ENCODE measurements at places on chromosomes 1 and 21. TPM values are rescaled to one million over a fixed set of nuclear protein-coding genes. Genes with fewer than 3 reads are reported as not detected.

The TMEM54 gene
- total RNA-seq = 4.4 TPM

The BEND5 gene
- 17.5 TPM for total RNA-seq

The SLC45A1 gene
- total RNA-seq = 10.8 TPM

The ATAD3B gene
- 9.9 TPM for total RNA-seq

The KRTAP10-3 gene
- not detected for total RNA-seq

The OPTC gene
- not detected for total RNA-seq

The SPRR5 gene
- not detected for total RNA-seq

The CA14 gene
- total RNA-seq = 1.8 TPM

The CREB3L4 gene
- 6.9 TPM for total RNA-seq

The TSSK3 gene
- total RNA-seq = not detected

The AMY1C gene
- not detected for total RNA-seq

The DMRTA2 gene
- 0.92 TPM for total RNA-seq

The LRRC7 gene
- total RNA-seq = 127 TPM

The SLC45A3 gene
- total RNA-seq = 1.2 TPM

The JAM2 gene
- total RNA-seq = 20.8 TPM

The UBL4B gene
- total RNA-seq = not detected

The KRTAP12-2 gene
- total RNA-seq = not detected

The MYCL gene
- total RNA-seq = 8.8 TPM

The STYXL2 gene
- 0.69 TPM for total RNA-seq

The SON gene
- total RNA-seq = 135 TPM

The FALEC gene
- 0.92 TPM for total RNA-seq

The PRR9 gene
- not detected for total RNA-seq

The SHE gene
- total RNA-seq = 2.5 TPM

The ZSCAN20 gene
- total RNA-seq = 8.3 TPM

The GJA4 gene
- total RNA-seq = 3.9 TPM

The SELENBP1 gene
- 12.7 TPM for total RNA-seq

The S100A1 gene
- total RNA-seq = 2.1 TPM

The ANGPTL3 gene
- not detected for total RNA-seq

The LCE3E gene
- total RNA-seq = not detected

The TMCC2 gene
- total RNA-seq = 38.3 TPM

The RALGPS2 gene
- 67.8 TPM for total RNA-seq

The AADACL3 gene
- not detected for total RNA-seq

The PCSK9 gene
- 0.23 TPM for total RNA-seq

The LUZP1 gene
- 14.5 TPM for total RNA-seq

The CCT8 gene
- 179 TPM for total RNA-seq

The NUDT17 gene
- 8.5 TPM for total RNA-seq

The KCNJ6 gene
- total RNA-seq = 14.8 TPM

The PTGFR gene
- total RNA-seq = 4.6 TPM

The KLHL20 gene
- 30.9 TPM for total RNA-seq

The RXFP4 gene
- not detected for total RNA-seq

The LCE2C gene
- total RNA-seq = not detected
